CD4-positive, alpha-beta T cell (primary cell): ENCODE measurements at places on chromosomes 6 and 20. TPM values are rescaled to one million over a fixed set of nuclear protein-coding genes. Genes with fewer than 3 reads are reported as not detected.
A peak's percentile ranks its signal among the peaks of the same experiment; 100 is the strongest.

LY6G6F gene
- total RNA-seq = not detected

NHLRC1 gene
- total RNA-seq = 0.11 TPM

FRK gene
- not detected for total RNA-seq

ZNF831 gene
- 24.9 TPM for total RNA-seq

DNA sequence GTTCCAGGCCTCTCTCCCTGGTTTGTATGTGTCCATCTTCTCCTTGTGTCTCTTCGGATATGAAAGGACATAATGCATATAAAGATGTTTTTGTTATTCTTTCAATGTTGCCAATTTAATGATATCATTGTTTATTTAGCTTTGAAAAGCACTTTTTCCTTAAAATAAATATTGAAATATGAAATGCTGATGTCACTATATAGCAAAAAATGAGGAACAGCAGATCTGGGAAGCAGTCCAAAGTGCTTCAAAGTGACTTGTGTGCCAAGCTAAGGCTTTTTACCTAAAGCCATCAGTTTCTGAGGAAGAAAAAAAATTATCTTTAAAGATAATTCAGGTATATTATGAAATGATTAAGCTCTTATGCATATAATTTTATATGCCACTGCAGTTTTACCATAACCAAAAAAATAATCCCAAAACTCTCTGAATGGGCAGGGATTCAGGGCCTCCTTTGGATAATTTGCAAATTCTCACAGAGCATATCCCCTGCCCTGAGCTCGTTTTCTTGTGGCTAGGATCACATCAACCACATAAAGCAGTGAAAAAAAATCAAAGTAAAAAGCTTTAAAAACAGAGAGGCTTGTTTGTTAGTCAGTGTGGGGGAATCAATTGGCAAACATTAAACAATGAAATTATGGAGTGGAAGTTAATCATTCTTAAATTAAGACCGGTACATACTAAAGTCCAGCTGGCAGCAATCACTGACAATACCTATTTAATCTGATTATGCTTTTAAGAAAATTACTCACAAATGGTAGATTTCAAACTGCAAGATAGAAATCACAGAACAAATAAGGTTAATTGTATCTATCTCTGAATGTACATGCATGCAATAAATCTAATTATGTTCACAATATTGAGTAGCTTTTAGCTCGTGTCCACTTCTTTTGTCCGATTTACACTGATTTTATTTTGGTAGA is 1027.9 kb upstream of the ADGRB3 start:
- no peaks in the 10 kb centered on the region for H3K4me1 ChIP-seq
- no peak for DNase-seq
- no peak overlapping the region for H3K27ac ChIP-seq
- H3K36me3 ChIP-seq = no peaks in the 10 kb centered on the region
- H3K4me3 ChIP-seq = no peak overlapping the region

GRCh38 chr6:163671355-163671754 is 256.8 kb downstream of the QKI start:
- DNase-seq = no peak
- H3K27ac ChIP-seq = no peak overlapping the region
- no peak overlapping the region for H3K4me3 ChIP-seq

DNA sequence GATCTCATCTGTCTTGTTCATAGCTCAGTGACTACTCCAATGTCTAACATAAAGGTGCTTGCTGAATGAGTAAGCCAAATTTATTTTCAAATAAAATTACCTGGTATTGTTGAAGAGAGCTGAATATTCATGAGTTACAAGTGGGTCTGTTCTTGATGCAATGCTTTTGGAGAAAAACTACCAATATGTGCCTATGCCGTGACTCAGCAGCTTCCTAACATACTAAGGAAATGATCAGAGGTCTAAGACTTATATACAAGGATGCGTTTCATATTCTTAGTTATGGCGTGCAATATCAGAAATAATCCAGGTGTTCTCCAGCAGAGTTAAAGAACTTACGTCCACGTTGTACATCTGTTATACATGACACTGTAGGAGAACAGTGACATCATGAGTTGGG is 5.1 kb downstream of the FAM120B start:
- peaks cover 14% of the 10 kb centered on the region for H3K36me3 ChIP-seq
- H3K4me3 ChIP-seq = no peak overlapping the region
- peaks cover 37% of the 10 kb centered on the region for H3K4me1 ChIP-seq
- no peak overlapping the region for H3K27ac ChIP-seq
- no peak for DNase-seq

DNA sequence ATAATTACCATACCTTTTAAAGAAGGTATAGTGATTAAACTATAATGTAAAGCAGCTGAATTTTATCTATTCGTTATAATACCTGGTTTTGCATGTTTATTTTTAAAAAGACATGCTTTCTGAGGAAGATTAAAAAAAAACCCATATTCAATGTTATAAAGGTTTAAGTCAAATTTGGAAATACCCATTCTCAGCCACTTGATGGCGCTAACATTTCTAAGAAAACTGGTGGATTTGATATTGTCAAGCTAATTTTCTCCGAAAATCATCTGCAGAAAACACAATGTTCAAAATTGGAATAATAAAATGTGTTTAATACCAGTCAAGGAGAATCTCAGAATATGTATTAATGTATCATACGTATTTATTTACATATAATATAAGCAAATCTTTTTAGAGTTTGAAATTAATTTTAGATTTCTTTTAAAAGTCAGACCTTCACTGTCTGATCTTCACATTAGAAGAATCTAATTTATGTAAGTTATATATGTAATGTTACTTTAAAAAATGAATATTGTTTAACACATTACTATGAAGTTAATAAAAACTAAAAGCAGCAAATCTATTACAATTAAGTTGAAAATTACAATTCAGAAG is 35.0 kb downstream of the SHPRH start:
- no peaks in the 10 kb centered on the region for H3K4me1 ChIP-seq
- peak; percentile 33 for DNase-seq
- H3K36me3 ChIP-seq = peaks cover 43% of the 10 kb centered on the region

GRCh38 chr20:23612396-23612795 is 6.7 kb upstream of the CST9 start:
- H3K36me3 ChIP-seq = no peaks in the 10 kb centered on the region
- no peak for DNase-seq
- H3K4me3 ChIP-seq = no peak overlapping the region

DNA sequence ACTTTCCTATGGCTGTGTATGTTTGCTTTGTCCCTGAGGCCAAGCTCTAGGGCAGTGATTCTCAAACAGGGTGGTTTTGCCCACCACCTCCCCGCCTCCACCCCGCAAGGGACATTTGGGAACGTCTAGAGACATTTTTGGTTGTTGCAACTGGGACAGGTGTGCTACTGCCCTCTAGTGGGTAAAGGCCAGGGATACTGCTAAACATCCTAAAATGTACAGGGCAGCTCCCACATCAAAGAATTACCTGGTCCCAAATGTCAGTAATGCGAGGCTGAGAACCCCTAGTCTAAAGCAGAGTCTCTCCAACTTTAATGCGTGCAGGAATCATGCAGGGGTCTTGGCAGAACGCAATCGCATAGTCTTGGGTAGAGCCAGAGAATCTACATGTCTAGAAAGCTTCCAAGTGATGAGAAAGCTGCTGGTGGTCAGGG is 5.1 kb downstream of the KCNS1 start:
- DNase-seq = peak; percentile 79
- no peak overlapping the region for H3K4me3 ChIP-seq
- H3K27ac ChIP-seq = no peak overlapping the region
- H3K4me1 ChIP-seq = peaks cover 13% of the 10 kb centered on the region

DNA sequence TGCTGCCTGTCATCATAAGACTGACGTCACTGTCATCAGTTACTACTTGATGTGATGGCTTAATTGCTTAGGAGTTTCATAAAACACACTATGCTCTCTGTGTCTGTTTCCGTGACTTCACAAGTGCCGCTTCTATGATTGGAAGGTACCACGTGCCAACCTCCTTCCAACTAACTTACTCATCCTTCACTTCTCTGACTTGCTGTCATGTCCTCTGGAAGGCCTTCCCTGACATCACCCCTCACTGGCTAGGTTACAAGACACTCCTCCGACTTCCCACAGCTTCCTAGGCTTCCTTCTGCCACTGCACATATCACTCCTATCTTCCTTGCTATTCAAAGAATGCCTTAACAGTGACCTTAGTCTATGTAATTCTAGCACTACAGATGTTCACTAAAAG is 20.4 kb downstream of the SERINC3 start:
- no peak for DNase-seq
- H3K4me1 ChIP-seq = no peaks in the 10 kb centered on the region
- peaks cover 92% of the 10 kb centered on the region for H3K36me3 ChIP-seq
- no peaks in the 10 kb centered on the region for H3K27me3 ChIP-seq
- no peak overlapping the region for H3K4me3 ChIP-seq
